ENCODE measurements at places on chromosomes 2 and 18. TPM values are rescaled to one million over a fixed set of nuclear protein-coding genes. Genes with fewer than 3 reads are reported as not detected.

The ANKZF1 gene
- total RNA-seq, result 177 TPM

GRCh38 chr18:6976935-6977334 is 140.7 kb downstream of the LAMA1 start:
- no peaks in the 10 kb centered on the region for H3K27me3 ChIP-seq
- DNase-seq, result no peak
- H3K4me3 ChIP-seq, result no peak overlapping the region
- no peaks in the 10 kb centered on the region for H3K4me1 ChIP-seq
- H3K27ac ChIP-seq, result no peak overlapping the region

DNA sequence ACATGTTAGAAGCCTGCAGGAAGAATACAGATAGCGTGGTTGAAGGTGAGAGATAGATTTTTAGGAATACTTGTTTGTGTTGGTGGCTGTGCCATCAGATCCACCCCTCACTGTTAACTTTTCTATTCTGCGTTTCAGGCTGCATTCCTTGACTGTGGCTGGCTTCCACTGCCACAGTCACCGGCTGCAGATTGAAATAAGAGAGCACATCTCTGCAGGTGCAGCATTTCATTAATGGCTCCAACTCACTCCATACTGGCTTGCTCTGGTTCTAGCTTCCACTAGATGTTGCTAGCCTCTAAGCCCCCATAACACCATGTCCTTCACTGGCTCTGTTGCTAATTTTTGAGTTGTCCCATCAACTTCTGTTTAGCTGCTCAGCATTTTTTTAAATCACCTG is 286.5 kb downstream of the CPS1 start:
- no peak overlapping the region for H3K27ac ChIP-seq
- H3K27me3 ChIP-seq, result no peaks in the 10 kb centered on the region
- H3K4me1 ChIP-seq, result no peaks in the 10 kb centered on the region
- no peak overlapping the region for H3K4me3 ChIP-seq
- DNase-seq, result no peak
- H3K36me3 ChIP-seq, result no peaks in the 10 kb centered on the region

The FAM228B gene
- 14.9 TPM for total RNA-seq

The ANKRD53 gene
- 0.28 TPM for total RNA-seq

The CD207 gene
- total RNA-seq, result not detected

DNA sequence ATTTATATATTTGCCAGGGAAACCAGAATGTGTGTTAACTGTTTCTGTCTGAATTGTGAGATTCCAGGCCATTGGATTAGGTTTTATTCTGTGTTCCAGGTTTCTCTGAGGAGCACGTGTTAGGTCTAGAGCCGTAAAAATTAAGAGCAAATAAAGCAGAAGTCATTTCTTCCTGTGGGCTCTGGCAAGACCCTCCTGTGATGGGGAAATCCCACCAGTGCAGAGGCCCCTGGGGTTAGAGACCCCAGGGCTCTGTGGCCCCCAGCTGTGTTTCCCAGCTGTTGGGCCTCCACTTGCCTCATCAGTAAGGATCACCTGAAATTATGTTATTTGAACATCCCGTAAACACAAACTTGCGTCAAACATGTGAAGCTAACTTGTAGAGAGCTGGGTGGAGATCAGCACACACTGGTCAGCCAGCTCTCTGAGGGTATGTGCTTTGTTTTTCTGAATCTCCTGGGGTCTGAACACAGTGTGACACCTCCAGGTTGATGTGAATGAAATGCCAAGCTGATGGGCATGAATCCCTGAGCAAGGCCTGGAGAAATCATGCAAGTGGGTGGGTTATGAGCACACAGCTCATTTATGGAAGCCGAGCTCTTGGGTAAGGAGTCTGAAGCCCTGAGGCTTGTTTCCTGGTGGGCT is 50.3 kb downstream of the HK2 start:
- no peak overlapping the region for H3K27ac ChIP-seq
- no peak for DNase-seq
- H3K27me3 ChIP-seq, result no peaks in the 10 kb centered on the region
- H3K36me3 ChIP-seq, result peaks cover 45% of the 10 kb centered on the region
- no peak overlapping the region for H3K4me3 ChIP-seq

The ITGB6 gene
- not detected for total RNA-seq

- no peaks in the 10 kb centered on the region for H3K4me1 ChIP-seq
- DNase-seq, result no peak
- H3K27me3 ChIP-seq, result peaks cover 10% of the 10 kb centered on the region
- H3K27ac ChIP-seq, result no peak overlapping the region
Measured at GRCh38 chr2:1864981-1865421, 120.7 kb upstream of the PXDN start.
